ENCODE measurements at places on chromosomes 2 and 18.

DNA sequence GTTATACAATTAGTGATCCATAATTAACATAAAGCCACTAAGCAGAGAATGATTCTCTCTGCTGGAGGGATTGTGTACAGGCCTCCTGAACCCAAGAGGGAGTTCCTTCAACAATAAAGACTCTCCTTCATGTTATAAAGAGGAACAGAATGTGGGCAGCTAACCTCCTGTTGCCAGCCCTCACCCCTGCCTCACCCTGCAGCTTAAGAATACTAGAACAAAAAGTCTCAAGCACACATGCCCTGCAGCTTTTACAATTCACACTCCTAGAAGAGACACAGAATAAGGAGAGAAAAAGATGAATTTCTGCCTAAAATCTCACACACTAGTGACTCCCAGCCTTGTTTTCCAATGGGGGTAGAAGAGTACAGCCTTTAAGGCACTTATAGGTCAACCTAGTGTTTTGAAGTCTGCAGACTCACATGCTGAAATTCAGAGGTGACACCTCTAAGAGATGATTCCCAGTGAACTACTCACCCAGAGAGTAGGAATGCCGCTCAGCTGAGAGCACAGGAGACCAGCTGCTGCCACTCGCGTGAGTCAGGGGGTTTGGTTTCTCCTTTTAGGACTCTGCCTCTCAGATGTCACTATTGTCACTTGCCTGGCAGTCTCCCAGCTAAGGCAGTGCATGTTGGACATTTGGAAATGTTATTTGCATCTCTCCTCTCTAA, 32.5 kb upstream of the IL1RL1 start:
- no peak for DNase-seq

- no peak for DNase-seq
These were observed 52.5 kb downstream of the KCNE4 start for GRCh38 chr2:223104336-223105132.

DNA sequence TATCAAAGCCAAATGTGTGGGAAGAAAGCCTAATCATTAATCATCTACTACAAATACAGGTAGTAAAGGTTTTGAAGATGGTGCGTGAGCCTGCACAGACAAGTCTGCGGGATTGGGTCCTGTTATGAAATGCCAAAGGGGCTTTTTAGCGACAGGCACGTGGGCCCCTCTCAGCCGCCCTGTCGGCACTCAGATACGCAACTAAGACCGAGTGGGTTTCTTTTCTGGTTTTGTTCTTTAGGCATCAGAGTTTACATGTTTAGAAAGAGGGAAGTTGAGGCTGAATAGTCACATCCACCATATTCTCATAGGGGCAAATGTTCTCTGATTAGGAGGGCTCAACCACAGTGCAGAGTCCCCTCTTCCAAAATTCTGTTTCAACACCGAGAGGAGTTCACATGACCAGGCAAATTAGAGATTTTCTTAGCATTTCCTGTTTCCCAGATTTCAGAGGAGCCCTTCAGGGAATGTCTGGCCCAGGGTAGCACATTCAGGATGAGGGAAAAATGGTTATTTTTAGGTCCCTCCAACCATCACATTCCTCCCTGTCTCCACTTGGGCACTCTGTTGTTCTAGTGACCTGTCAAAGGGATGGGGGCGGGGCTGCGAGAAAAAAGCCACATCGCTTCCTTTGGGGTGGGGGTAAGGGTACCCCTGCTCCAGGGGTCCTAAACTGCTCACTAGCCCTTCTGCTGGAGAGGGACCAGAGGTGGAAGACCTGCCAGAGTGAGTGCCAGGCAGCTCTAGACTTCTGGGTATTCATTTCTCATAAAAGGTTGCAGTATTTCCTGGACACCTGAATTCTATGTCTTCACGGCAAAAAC, 159.2 kb downstream of the BCL2 start:
- DNase-seq, result no peak

DNA sequence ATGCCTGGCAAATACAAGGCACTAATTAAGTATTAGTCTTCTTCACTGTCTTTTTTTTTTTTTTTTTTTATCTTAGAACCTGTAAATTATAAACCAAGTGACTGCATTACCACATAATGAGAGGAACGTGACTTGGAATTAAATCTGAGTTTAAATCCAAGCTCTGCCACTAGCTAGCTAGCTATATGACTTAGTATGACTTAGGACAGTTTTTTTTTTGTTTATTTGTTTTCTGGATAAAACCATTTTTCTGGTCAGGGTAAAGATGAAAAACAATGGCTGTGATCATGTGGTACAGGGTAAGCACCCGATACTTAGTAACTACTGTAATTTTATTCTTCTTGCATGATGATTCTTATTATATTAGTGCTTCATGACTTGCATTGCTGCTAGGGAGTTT, 191.8 kb upstream of the LRRTM1 start:
- no peak for DNase-seq

- no peak for DNase-seq
These were observed 29.2 kb downstream of the PDIA6 start for GRCh38 chr2:10783421-10783820.

DNA sequence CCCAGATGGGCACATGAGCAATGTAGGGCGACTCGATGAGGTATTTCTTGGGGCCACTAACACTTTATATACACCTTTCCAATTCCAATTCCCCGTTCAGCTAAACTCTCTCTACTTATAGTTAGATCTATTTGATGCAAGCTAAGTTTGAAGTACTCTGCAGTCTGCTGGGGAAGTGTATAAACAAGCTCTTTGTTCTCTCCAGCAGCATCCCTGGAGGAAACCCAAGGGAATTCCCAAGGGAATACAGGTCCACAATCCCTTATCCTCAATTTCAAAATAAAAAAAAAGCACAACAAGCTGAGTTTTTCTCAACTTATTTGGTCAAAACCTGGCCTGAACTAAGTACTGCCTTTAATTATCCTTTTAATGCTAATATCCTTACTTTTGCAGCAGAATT, 433.3 kb downstream of the NBAS start:
- no peak for DNase-seq

- DNase-seq, result no peak
These were observed at the start of gene ADAM23 for GRCh38 chr2:206442833-206443734. Gene ADAM23, plus strand, starts transcription at chr2:206443532. Its CDS starts 335 bp downstream, at chr2:206443867.

DNA sequence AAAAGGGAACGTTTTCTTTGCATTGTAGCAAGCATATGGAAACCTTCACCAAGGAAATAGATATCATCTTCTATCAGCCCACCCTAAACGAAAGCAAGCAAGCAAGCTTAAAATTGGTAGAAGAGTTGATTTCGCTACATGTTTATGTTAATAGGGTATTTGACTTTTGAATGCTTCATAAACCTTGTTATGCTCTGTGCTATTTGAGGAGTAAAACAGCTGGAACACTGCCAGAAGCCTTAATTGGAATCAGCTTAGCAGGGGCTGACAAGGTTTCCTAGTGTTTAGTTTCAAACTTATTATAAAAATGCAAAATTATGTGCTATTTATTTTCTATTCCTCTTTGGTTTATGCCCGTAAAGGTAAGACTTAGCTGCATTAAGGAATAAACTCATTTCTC, 70.6 kb upstream of the LINC00305 start:
- DNase-seq, result no peak

DNA sequence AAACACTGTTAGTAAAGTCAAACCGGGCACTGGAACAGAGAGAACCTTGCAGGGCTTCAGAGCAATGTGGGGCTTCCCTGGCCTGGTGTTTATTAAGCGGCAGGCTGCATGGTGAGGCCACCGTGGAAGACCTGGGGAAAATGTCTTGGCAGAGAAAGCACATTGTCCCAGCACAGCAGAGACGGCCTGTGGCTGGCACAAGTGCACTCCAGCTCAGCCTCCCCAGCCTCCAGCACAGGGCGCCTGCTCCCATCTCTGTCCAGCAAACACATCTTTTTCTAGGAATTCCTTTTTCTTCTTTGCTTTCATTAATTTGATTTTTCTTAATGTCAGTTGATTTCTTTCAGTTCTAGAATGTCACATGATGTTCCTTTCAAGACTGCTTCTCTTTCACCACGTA, 138.2 kb upstream of the NFATC1 start:
- DNase-seq, result no peak

DNA sequence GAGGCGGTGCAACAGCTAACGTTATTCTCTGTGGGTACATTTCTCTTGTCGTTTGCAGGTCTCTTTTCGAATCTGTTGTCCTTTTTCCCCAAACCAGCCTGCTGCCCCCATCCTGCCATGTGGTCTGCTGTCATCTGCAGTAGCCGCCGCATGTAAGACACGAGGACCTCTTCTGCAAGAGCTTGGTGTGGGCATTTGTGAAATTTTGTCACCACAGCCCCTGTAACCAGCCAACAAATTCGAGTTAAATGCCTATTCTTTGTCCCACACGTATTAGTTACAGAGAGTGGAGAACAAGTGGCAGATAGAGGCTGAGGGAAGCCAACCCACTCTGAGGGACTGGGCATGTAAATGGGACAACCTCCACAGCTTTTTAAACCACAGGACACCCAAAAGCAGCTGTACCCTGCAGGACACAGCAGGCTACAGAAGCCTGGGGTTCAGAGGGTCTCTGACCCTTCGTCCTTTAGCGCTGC, 35.0 kb downstream of the ITGA6 start:
- DNase-seq, result no peak

GRCh38 chr2:241798081-241798630, 10.8 kb upstream of the NEU4 start:
- no peak for DNase-seq

DNA sequence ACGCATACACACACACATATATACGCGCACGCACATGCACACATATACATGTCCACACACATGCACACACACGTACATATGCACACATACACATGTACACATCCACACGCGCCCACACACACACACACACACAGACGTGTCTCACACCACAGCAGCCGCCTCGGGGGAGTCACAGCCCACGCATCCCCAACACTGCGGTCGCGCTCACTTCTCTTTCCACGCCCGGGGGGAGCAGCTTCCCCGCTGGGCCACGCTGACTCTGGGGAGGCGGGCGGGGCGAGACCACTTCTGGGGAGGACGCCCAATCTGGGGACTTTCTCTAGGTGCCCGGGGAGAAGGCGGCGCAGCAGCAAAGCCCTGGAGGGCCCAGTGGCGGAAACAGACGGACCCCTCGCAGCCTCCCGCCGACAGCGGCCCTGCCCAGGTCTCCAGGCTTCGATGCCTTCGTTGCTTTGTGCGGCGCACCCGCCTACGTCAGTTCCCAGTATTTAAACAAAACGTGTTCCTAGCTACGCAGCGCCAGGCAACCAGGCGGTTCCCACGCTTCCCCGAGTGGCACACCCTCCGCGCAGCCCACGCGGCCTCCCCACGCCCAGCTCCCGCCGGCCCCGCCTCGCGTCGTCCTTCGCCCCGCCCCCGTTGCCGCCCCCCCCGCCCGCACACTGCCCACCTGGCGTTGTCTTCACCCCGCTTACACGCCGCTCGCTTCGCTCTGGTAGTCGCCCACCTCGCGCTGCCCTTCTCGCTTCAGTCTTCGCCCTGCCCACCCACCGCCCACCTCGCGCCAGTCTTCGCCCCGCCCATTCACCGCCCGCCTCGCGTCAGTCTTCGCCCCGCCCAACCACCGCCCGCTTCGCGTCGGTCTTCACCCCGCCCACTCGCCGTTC, 810 bp upstream of the RBFA start:
- peak; percentile 79 for DNase-seq

- DNase-seq, result no peak
These were observed 243.0 kb downstream of the RPRM start for GRCh38 chr2:153235516-153235915.

- no peak for DNase-seq
These were observed 193.2 kb upstream of the TPO start for GRCh38 chr2:1219901-1220573.

DNA sequence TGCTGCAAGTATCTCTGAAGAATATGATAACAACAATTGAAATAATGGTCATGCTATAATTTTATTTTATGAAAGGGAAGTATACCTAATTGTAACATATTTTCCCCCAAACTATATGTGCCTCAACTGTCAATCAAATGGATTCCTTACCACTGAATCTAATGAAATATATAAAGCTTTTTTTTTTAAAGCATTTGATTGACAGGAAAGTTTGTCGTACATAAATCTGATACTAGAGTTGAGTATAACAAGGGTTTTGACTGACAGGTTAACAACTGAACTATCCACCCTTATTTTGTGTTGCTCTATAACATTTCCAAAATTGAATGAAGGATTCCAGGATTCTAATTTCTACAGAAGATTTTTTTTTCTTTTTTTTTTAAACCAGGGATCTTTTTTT, 1333.3 kb upstream of the SLC39A10 start:
- no peak for DNase-seq

GRCh38 chr2:62559582-62559981, 53.6 kb upstream of the TMEM17 start:
- no peak for DNase-seq

DNA sequence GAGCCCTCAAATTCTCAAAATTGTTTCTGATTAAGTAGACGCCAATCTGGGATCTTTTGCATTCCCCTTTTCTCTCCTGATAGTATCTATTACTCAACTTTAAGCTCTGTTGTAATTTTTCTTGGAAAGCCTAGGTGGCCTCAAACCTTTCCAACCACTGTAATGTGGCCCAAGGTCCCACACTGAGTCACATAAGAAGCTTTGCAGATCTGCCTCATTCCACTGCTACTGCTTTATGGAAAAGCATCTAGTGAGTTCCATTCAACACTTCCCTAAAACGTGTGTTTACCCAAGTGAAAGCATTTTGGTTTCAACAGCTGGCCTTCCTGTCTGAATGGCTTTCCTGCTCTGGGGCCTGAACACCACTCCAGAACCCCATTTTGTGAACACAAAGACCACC, 493.6 kb upstream of the SPHKAP start:
- no peak for DNase-seq

- no peak for DNase-seq
These were observed 240.9 kb upstream of the APCDD1 start for GRCh38 chr18:10213526-10213925.

DNA sequence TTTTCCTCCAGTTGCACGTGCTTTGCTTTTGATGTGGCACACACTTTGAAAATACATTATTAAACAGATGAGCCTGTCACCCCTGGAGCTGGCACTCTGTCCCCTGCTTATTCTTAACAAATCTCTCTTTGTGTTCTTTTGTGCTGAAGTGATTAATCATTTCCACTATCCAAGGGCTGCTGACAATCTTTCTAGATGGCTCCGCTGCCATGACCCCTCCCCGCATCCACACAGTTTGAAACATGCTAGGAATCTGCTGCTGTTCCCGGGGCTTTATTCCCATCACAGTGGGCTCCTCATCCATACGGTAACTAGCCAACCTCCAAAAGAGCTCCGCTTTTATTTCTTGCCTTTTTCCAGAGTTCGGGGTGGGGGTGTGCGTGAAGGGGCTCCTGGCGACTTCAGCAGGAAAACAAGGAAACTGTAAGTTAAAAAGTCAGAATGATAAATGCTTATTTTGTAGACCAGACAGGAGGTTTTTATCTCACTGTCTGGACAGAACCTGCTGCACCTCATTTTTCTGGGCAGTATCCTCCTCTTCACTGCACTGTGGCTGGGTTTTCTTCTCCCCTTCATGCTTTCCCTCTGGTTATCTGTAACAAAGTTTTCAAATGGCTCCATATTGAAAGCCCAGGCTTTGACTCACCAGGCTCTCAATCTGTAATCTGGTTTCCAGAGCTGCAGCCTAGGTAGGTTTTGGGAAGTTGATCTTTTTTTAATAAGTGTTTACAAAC, 319.7 kb downstream of the AFF3 start:
- DNase-seq, result no peak

GRCh38 chr2:67321588-67321903, 75.6 kb upstream of the ETAA1 start:
- DNase-seq, result no peak
